ENCODE measurements at places on chromosomes 11 and 22. TPM values are rescaled to one million over a fixed set of nuclear protein-coding genes. Genes with fewer than 3 reads are reported as not detected.

OR52K1 gene
- total RNA-seq = not detected

ZNF280B gene
- total RNA-seq = 0.86 TPM

- DNase-seq = peak; percentile 69
These were observed 38.0 kb downstream of the EXT2 start for GRCh38 chr11:44133335-44133946.

TMEM191C gene
- 13.4 TPM for total RNA-seq

CCDC81 gene
- total RNA-seq = 3.2 TPM

GRCh38 chr11:79287952-79288351 lies 152.9 kb downstream of the TENM4 start:
- DNase-seq = peak; percentile 44

DNA sequence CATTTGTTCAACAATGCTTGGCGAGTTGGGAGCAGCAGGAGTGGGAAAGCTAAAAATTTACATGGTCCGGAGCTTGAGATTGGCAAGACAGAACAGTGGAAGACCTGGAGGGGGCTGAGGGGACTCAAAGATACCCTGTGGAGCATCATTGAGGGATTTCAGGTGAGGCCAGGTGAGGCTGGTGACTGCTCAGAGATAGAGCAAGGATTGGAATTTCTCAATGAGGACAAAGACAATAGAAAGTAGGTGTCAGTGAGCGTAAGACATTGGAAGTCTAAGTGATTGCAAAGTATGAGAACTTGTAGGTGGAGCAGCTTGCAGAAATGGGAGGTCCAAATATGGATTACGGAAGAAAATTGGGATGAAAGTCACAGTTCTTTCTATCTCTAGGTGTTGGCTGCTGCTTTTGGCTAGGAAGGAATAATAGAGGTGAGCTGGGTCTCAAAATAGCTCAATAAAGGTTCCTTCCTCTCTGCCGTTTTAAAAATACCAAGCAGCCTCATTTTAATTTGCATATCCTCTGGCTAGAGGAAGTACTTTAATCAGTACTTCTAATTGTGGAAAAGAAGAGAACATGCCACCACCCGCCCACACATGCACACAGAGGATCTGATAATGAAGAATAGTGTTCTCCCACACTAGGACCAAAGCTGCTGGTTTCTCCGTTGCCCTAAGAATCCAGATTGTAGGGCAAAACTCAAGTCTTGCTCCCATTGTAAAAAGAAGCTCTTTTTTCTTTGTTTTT lies 41.8 kb upstream of the SORL1-AS1 start:
- DNase-seq = no peak

- peak; percentile 61 for DNase-seq
These were observed 10.9 kb downstream of the OMP start for GRCh38 chr11:77113382-77114088.

- peak; percentile 26 for DNase-seq
These were observed 3.6 kb downstream of the POLDIP3 start for GRCh38 chr22:42611051-42611450.

TEAD1 gene
- total RNA-seq = 105 TPM

Measured in cardiac muscle cell (in vitro differentiated cells and primary cell).